Activated CD8-positive, alpha-beta memory T cell treated with anti-CD3 and anti-CD28 coated beads for 36 hours (primary cell): ENCODE measurements at places on chromosomes 6 and 20. TPM values are rescaled to one million over a fixed set of nuclear protein-coding genes. Genes with fewer than 3 reads are reported as not detected.

HLA-DOB gene
- 1.2 TPM for total RNA-seq

MBOAT1 gene
- 10.8 TPM for total RNA-seq

STX16 gene
- total RNA-seq = 67.8 TPM

PCSK2 gene
- not detected for total RNA-seq

ALDH5A1 gene
- 14.7 TPM for total RNA-seq

ENPP1 gene
- total RNA-seq = 2.0 TPM

ZCCHC3 gene
- 21.0 TPM for total RNA-seq

PTCHD4 gene
- total RNA-seq = not detected

PLEKHG1 gene
- total RNA-seq = 7.0 TPM

UBD gene
- total RNA-seq = 1.8 TPM

ULBP3 gene
- 1.0 TPM for total RNA-seq

AFG1L gene
- 5.1 TPM for total RNA-seq

LKAAEAR1 gene
- not detected for total RNA-seq

HLA-DRA gene
- 12.4 TPM for total RNA-seq

AVP gene
- not detected for total RNA-seq

GHRH gene
- not detected for total RNA-seq

LHFPL5 gene
- not detected for total RNA-seq

B4GALT5 gene
- total RNA-seq = 37.6 TPM

PAK5 gene
- not detected for total RNA-seq

COL12A1 gene
- not detected for total RNA-seq

CLPSL2 gene
- not detected for total RNA-seq

GLP1R gene
- not detected for total RNA-seq

ETV7 gene
- total RNA-seq = 0.36 TPM

EGFL8 gene
- total RNA-seq = 11.9 TPM

MAP7 gene
- total RNA-seq = 0.94 TPM

ADAM33 gene
- not detected for total RNA-seq

ANGPT4 gene
- total RNA-seq = not detected

TEAD3 gene
- 0.71 TPM for total RNA-seq

BAG2 gene
- 12.5 TPM for total RNA-seq

C6orf58 gene
- total RNA-seq = not detected

FAXC gene
- total RNA-seq = 0.10 TPM

GJA10 gene
- not detected for total RNA-seq

OR2W1 gene
- total RNA-seq = not detected

SLC17A3 gene
- not detected for total RNA-seq

FAM217A gene
- not detected for total RNA-seq

PKHD1 gene
- total RNA-seq = not detected

NR2E1 gene
- total RNA-seq = not detected

RWDD2A gene
- total RNA-seq = 1.6 TPM

KCNG1 gene
- total RNA-seq = 4.0 TPM

ABCF1 gene
- 128 TPM for total RNA-seq

CSNK2B gene
- total RNA-seq = 329 TPM

EEF1A2 gene
- not detected for total RNA-seq

CCHCR1 gene
- total RNA-seq = 47.1 TPM

SPEF1 gene
- not detected for total RNA-seq

CCND3 gene
- 367 TPM for total RNA-seq

DEFB126 gene
- total RNA-seq = not detected

COL10A1 gene
- not detected for total RNA-seq

NRSN1 gene
- not detected for total RNA-seq
